ENCODE measurements at places on chromosomes 5 and 9. TPM values are rescaled to one million over a fixed set of nuclear protein-coding genes. Genes with fewer than 3 reads are reported as not detected.

GRCh38 chr9:93166699-93167098, 17.2 kb upstream of the WNK2 start:
- no peak for DNase-seq

GRCh38 chr9:68476847-68477246, 63.8 kb downstream of the TMEM252 start:
- DNase-seq = no peak

- DNase-seq = no peak
Observed at GRCh38 chr5:38367966-38368365, 109.6 kb downstream of the EGFLAM start.

DNA sequence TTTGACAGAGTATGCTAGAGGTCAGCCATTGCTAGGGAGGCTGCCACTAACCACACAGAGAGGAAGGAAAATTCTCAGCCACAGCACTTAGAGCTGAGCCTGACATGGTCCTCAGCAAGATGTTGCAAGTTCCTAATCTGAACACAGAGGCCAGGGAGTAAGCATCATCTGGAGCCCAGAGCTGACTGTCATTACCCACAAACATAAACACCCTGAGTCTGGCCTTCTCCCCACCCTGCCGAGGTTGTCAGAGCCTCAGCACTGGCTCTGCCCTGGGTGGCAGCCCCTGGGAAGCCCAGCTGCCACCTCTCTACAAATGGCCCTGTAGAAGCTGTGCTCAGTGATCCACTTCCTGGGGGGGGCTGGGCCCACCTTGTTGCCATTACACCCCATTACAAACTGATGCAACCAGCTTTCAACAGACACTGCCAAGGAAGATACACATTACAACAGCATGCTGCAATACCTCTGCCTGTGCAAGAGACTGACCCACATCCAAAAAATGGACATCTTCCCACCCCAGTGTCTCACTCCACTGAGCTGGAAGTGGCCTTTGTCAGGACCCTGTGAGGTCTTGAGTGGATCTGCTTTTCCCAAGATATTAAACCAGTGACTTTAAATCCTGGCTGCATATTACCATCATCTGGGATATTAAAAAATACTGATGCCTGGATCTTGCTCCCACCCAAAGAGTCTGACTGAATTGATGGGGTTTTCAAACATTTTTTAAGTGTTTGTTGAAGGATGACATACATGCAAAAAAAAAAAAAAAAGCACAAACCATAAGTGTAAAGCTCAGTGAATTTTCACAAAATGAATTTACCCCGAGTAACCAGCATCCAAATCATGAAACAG, 33.0 kb downstream of the IRF1 start:
- DNase-seq = no peak

DNA sequence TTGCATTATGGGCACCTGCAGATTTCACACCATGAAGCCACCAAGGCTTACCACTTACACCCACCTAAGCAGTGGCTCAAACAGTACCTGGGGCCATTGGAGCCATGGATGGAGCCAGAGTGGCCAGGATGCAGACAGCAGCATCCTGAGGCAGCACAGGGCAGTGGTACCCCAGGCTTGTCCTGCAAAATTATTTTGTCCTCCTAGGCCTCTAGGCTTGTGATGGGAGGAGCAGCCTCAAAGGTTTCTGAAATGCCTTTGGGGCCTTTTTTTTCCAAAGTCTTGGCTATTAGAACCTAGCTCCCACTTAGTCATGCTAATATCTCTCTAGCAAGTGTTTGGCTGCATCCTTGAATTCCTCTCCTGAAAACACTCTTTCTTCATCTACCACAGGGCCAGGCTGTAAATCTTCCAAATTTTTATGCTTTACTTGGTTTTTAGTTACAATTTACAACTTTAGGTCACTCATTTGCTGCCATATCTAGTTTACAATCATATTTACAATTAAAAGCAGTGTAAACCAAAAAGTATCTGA, 15.7 kb downstream of the TMC1 start:
- no peak for DNase-seq

The TJP2 gene
- total RNA-seq = 28.6 TPM

The PCDHB4 gene
- 1.2 TPM for total RNA-seq
